ENCODE measurements at places on chromosomes 11 and 22. TPM values are rescaled to one million over a fixed set of nuclear protein-coding genes. Genes with fewer than 3 reads are reported as not detected.
A peak's percentile ranks its signal among the peaks of the same experiment; 100 is the strongest.

- DNase-seq: no peak
Measured at GRCh38 chr11:44506375-44507016, 59.0 kb upstream of the CD82 start.

GRCh38 chr11:27716835-27717234, 16.6 kb upstream of the BDNF start:
- no peak for DNase-seq

STX5 gene
- 32.8 TPM for total RNA-seq

- no peak for DNase-seq
Measured at GRCh38 chr11:69220561-69221051, 64.9 kb downstream of the SMIM38 start.

KIAA1671 gene
- total RNA-seq: 12.8 TPM

TPBGL gene
- total RNA-seq: 0.33 TPM

SYCE3 gene
- not detected for total RNA-seq

DNA sequence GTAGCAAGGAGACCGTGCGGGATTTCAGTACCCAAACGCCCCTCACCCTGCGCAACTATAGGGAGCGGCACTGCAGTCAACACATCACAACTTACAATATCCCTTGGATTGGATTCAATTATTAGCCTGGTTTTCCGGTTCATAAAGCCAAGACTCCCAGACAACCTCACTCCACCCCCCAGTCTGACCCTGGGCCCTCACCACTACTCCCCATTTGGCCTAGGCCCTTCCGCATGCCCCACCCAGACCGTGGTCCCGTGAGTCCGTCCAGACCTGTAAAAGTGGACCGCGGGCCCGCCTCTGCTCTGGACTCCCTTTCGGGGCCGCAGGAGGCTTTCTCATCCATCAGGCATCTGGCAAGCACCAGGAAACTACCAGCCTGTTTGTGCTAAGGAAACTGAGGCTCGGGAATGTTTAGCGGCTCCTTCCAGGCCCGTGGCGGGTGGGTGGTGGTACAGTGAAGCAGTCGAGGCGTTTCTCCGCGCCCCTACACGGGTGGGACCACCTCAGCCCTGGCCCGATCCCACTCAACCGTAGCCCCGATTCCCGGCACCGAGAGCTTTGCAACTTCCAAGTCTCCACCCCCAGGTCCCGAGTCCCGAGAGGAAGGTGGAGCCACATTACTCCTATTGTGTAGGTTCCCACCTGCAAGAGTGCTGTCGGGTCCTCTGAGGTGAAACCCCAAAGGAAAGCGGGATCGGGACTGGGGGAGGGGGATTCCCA, 679 bp upstream of the DPP3 start:
- peak; percentile 17 for DNase-seq

GRCh38 chr11:748007-748359, 719 bp downstream of the TALDO1 start:
- DNase-seq: no peak

ISX gene
- not detected for total RNA-seq

NPAS4 gene
- total RNA-seq: not detected

- DNase-seq: no peak
Measured at GRCh38 chr11:44624761-44625221, 59.3 kb downstream of the CD82 start.

DNA sequence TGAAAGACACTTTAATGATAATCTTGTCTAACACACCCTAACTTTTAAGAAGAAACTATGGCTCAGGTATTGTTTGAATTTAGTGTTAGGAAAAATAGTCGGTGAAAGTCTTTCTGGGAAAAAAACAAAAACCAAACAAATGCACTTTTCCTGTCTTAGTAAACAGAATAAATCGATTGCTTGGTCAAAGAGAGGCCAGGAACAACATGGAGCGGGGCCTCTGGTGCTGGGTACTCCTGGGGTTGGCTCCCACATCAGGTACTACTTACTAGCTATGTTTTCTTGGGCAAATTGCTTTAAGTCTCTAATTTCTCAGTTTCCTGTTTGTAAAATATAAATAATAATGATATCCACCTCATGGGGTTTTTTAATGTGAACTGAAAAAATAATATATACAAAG, 46.8 kb downstream of the NAV2 start:
- DNase-seq: no peak

SF1 gene
- 153 TPM for total RNA-seq

ACR gene
- total RNA-seq: not detected

- no peak for DNase-seq
Measured at GRCh38 chr22:22927196-22927887, 39.7 kb downstream of the IGLL5 start.

DNA sequence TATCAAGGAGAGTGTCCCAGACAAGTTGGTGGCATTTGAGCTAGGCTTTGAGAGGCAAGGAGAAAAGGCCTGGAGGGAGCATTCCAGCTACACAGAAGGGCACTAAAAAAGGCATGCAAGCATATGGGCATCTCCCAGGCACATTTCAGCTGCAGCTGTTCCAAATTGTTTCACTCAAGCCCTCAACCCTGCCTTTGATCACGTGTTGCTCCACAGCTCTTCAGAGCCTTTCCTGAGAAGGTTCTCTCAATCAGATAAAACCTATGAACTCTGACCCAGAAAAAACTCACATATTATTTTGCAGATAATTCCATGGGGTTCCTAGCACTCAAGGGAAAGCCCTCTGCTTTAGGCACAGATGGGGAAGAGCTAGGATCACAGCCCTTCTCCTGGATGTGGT, 24.4 kb upstream of the HSPA8 start:
- DNase-seq: no peak

DNA sequence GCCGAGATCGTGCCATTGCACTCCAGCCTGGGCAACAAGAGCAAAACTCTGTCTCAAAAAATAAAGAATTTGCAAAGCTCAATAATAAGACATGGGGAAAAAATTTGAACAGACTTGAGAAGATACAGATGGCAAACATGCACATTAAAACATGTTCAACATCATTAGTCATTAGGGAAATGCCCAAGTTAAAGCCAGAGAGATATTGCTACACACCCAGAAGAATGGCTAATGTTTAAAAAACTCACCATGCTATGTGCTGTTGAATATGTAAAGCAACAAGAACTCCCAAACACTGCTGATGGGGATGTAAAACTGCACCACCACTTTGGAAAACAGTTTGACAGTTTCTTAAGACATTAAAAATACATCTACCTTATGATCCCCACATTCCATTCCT, 12.6 kb downstream of the LRRC75B start:
- no peak for DNase-seq

- no peak for DNase-seq
Measured at GRCh38 chr11:2265396-2265795, 5.0 kb downstream of the ASCL2 start.

- DNase-seq: no peak
Measured at GRCh38 chr11:114017723-114018122, 41.8 kb upstream of the ZBTB16 start.

GRCh38 chr11:111443640-111444039, 64.6 kb upstream of the POU2AF1 start:
- no peak for DNase-seq

DNA sequence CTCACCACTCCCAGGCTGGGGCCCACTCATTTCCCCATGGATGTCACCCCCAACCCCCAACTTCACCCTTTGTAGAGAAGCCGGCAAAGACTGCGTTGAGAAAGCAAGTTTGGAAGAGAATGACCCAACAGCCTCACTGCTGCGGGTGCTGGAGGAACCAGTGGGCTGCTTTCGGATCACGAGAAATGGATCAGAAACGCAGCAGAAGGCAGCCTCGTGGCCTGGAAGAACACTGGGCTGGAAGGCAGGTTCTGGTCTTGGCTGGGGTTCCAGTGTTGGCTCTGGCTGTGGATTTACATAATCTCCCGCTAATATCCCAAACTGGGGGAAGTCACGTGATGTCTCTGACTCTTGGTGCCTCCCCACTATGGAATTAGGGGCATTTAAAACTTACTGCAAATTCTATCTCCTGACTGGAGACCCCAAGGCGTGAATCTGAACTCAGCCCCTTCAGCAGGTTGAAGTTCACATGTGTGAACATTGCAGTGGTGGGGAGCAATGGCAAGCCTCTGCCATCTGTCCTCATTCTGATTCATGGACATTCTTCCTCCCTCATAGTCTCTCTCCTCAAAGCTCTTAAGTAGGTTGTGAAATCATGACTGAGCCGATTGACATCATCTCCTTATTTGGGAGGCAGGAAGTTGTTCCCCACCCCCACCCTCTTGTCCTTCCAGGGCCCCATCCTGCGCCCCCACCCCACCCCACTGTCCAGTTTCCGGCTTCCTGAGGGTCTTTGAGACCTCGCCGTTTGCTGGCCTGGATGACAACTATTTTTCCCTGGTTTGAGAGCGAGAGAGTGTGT, 37.0 kb upstream of the TIMP3 start:
- peak; percentile 44 for DNase-seq

GRCh38 chr22:25125693-25126357, 73.8 kb upstream of the CRYBB3 start:
- DNase-seq: no peak

GRCh38 chr11:75849894-75850293, 34.9 kb downstream of the UVRAG start:
- DNase-seq: no peak

- peak; percentile 62 for DNase-seq
Measured at GRCh38 chr22:45096256-45096907, 67.3 kb upstream of the NUP50 start.

RBMXL2 gene
- total RNA-seq: not detected

MTNR1B gene
- total RNA-seq: not detected

DNA sequence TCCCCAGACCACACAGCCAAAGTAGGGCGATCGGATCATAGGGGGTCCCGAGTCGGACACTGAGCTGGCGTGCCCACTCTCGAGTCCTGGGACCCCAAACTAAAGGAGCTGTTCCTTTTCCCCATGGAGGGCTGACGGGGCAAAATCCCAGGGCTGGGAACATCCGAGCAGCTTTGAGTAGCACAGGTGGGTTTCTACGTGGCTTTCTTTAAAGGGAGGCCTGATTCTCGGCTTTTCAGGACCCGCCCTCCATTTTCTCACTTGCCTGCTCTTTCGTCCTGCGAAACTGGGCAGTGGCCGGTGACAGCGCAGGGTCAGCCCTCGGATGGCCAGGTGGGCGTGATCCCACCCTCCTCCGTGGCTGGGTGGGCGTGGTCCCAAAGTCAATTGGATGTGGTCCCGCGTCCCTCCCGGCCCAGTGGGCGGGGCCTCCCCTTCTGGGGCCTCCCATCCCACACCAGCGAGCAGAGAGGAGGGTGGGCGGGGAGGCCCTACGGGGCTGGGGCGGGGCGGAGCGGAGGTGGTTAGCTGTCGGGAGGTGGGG, 17.5 kb upstream of the TXNRD2 start:
- no peak for DNase-seq

LRRN4CL gene
- 0.13 TPM for total RNA-seq

DNA sequence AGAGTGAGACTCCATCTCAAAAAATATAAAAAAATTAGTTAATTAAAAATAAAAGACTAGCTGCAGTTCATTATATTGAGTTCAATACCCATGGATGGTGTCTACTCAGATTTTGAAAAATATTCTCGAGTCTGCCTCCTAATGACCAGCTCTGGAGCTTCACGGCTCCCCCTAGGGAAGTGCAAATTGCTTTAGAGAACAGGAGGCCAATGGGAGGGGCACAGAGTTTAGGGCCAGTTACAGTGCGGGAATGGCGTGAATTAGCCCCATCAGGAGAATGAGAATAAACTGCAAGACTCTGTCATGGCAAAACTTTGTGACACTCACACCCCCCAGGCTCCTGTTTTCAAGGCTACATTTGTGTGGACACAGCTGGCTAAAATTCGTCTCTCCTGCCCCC, 4.6 kb downstream of the FGF4 start:
- no peak for DNase-seq

GRCh38 chr22:45885941-45886395, 91.0 kb downstream of the WNT7B start:
- no peak for DNase-seq

SIDT2 gene
- 3.0 TPM for total RNA-seq

DNA sequence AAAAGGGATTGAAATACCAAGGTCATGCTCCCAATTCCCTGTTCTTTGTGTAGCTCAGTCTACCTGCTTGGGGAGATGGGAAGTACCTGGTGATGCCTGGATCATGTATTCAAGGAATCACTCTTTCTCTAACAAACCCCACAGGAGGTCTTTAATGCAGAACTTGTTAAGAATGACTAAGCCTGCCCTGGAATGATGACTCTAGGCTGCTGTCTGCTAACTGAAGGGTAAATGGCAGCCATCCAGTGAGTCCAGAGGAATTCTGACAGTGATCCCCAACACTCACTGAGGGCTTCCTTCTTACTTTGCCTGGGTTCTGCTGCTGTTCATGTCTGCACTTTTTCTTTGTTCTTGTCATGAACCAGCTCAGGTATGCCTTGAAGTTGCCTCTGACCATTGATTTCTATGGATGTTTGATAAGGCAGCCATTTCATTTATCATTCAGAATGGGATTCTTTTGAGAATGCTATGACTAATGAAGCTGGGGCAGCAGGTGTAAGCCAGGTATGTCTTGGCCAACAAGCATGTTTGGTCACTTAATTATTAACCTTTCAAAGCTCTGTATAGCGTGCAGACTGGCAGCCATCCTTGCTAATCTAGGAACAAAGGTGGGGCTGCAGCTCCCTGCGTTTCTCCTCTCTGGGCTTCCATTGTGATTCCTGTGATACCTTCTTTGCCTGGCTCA, 11.4 kb downstream of the PRSS23 start:
- DNase-seq: peak; percentile 74

CTNND1 gene
- total RNA-seq: 49.5 TPM

DNA sequence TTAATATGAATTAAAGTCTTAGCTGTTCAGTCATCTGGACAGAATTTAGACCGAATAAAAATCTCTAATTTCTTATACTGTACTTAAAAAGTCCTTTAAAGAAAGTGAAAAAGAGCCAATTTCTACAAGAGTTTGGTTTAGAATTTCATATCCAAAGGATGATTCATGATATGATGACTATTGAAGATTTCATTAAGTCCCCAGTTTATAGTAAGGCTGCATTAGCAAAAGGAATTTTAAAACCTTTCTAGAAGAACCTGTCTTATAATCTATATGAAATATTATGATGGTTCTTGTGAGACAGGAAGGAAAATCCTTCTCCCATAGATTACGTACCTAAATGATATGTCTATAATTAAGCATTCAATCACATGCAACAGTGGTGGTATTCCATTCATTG, 34.8 kb downstream of the TSG101 start:
- DNase-seq: no peak

TRIM49B gene
- not detected for total RNA-seq

Measured in HT1080 (cell line).